Activated T-cell treated with anti-CD3 and anti-CD28 coated beads, Interleukin-2, amount 50 U/mL, for 24 hours (primary cell): ENCODE measurements at places on chromosomes 16 and 17.

GRCh38 chr16:70421014-70421413 is 17.9 kb downstream of the ST3GAL2 start:
- no peaks in the 10 kb centered on the region for H3K27me3 ChIP-seq
- H3K4me3 ChIP-seq = no peak overlapping the region
- H3K4me1 ChIP-seq = peaks cover 58% of the 10 kb centered on the region
- no peak for DNase-seq
- H3K27ac ChIP-seq = no peak overlapping the region

DNA sequence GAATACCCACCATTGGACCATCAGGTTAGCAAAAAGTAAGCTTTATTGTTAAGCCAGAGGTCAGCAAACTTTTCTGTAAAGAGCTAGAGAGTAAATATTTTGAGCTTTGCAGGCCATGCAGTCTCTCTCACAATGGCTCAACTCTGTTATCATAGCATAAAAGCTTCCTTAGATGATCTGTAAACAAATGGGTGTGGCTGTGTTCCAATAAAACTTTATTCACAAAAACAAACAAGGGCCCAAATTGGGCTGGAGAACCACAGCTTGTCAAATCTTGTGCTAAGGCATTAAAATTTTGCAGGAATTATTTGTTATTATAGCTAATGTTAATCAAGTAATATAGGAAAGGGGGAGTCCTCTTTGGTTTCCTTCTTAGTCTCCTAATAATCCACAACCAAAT is 153.6 kb downstream of the GRIN2A start:
- no peak for DNase-seq
- no peaks in the 10 kb centered on the region for H3K36me3 ChIP-seq
- no peak overlapping the region for H3K27ac ChIP-seq

DNA sequence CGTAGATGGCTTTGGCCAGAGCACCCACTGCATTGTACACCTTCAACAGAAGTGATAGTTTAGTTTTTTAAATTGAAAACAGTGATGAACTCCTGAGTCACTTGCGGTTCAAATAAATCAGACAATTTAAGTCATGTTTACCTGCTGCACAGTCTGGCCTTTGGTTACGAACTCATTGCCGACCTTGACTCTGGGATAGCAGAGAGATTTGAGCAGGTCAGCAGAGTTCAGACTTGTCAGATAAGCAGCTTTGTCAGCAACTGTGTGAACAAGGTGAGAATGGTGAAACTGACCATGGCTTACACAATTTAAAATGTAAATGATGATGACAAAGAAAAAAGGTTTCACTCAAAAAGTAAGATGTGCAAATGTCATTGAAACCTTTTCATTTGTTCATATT is 9.3 kb downstream of the MYH4 start:
- DNase-seq = no peak
- H3K27me3 ChIP-seq = peaks cover 14% of the 10 kb centered on the region
- no peak overlapping the region for H3K27ac ChIP-seq

DNA sequence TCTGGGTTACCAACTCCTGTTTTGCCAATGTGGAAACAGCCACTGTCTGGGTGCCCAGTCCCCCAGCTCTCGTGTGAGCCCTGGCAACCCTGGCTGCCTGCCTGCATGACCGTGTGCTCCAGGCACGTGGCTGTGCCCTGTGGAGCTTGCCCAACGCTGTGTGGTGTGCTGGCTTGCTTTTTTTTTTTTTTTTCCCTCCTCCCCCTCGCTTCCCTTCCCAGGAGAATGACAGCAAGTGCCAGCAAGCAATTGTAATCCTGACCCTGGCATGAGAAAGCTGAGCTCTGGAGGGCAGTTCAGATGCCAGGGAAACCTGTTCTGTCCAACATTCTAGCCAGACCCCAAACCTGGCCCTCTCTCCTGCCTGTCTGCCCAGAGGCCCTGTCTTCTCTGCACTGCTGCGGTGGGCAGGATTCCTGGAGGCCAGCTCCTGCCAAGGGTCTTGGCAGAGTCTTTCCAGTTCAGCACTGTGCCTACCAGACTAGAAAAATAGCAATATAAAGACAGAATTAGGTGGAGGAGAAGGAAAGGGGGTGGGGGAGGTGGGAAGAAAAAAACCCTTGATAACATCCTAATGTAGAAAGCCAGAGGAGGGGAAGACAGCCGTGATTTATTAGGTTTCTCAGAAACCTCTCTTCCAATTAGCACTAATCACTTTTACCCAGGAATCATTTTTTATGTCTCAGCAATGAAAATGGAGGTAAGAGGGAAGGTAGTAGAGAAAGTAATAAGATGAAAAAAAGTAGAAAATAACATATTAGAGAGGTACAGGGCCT is 9.0 kb downstream of the HLF start:
- H3K36me3 ChIP-seq = no peaks in the 10 kb centered on the region
- peaks cover 50% of the 10 kb centered on the region for H3K27me3 ChIP-seq
- no peak overlapping the region for H3K27ac ChIP-seq
- peaks cover 8% of the 10 kb centered on the region for H3K4me1 ChIP-seq
- no peak for DNase-seq

DNA sequence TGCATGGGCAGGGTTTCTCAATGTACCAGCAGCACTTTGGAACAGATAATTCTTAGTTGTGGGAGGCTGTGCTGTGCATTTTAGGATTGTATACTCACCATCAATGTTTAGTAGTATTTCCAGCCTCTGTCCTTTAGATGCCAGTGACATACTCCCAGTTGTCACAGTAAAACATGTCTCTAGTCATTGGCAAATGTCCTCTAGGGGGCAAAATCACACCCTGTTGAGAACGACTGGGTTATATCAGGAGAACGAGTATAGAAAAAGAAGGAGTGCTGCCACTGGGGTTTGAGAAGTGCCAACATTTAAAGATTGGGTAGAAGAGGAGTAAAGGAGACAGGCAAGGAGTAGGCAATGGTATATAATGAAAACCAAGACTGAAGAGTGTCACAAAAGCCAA is 37.9 kb upstream of the SMIM36 start:
- H3K27me3 ChIP-seq = peaks cover 50% of the 10 kb centered on the region
- H3K36me3 ChIP-seq = no peaks in the 10 kb centered on the region
- no peak for DNase-seq
- H3K27ac ChIP-seq = no peak overlapping the region
- H3K4me3 ChIP-seq = no peak overlapping the region
- peaks cover 20% of the 10 kb centered on the region for H3K4me1 ChIP-seq

GRCh38 chr17:62754631-62755030 is 53.5 kb downstream of the MARCHF10 start:
- H3K36me3 ChIP-seq = no peaks in the 10 kb centered on the region
- no peak for DNase-seq
- peaks cover 11% of the 10 kb centered on the region for H3K27me3 ChIP-seq
- H3K4me3 ChIP-seq = no peak overlapping the region
- no peaks in the 10 kb centered on the region for H3K4me1 ChIP-seq
- no peak overlapping the region for H3K27ac ChIP-seq

DNA sequence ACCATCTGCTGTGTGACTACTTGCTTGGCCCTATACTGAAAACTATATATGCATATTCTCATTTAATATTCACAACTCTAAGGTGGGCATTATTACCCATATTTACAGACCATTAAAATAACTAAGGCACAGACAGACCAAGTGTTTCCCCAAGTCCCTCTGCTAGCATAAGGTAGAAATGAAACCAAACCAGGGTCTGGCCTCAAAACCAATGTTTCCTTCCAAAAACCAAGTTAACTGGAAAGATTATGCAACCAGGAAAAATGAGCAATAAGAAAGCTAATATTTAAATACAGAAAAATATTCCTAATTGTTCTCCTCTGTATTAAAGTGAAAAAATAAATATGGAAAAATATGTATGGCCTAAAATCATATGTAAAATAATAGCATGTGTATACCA is 50.1 kb downstream of the XPO6 start:
- H3K27ac ChIP-seq = peak overlapping the region; percentile 51
- no peaks in the 10 kb centered on the region for H3K27me3 ChIP-seq
- H3K36me3 ChIP-seq = peaks cover 91% of the 10 kb centered on the region
- peaks cover 81% of the 10 kb centered on the region for H3K4me1 ChIP-seq
- DNase-seq = no peak

DNA sequence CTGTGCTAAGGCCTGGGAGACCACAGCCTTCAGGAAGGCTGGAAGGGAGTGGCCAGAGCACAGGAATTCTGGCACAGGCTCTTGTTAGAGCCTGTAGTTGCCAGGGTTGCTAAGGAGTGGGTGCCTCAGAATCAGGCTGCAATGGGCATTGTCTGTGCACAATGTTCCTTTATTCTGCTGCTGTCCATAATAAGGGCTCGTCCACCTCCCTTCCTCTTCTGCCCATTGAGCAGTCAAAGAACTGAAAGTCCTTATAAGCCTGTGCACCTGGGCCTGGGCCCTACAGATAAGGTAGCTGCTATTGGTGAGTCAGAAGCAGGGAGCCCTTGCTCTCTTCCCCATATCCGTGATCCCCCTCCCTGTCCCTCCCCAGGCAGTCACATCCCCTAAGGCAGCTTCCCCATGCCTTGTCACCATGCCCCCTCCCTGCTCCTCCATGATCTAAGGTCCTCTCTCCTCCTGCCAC is 5.4 kb upstream of the CNGB1 start:
- H3K36me3 ChIP-seq = no peaks in the 10 kb centered on the region
- H3K4me1 ChIP-seq = no peaks in the 10 kb centered on the region
- H3K27me3 ChIP-seq = no peaks in the 10 kb centered on the region
- no peak overlapping the region for H3K27ac ChIP-seq
- no peak for DNase-seq

GRCh38 chr16:79598063-79598347 is 2.5 kb downstream of the MAF start:
- H3K4me1 ChIP-seq = peaks cover 47% of the 10 kb centered on the region
- H3K4me3 ChIP-seq = peak overlapping the region; percentile 88
- DNase-seq = no peak
- peaks cover 60% of the 10 kb centered on the region for H3K36me3 ChIP-seq
- peak overlapping the region; percentile 92 for H3K27ac ChIP-seq

DNA sequence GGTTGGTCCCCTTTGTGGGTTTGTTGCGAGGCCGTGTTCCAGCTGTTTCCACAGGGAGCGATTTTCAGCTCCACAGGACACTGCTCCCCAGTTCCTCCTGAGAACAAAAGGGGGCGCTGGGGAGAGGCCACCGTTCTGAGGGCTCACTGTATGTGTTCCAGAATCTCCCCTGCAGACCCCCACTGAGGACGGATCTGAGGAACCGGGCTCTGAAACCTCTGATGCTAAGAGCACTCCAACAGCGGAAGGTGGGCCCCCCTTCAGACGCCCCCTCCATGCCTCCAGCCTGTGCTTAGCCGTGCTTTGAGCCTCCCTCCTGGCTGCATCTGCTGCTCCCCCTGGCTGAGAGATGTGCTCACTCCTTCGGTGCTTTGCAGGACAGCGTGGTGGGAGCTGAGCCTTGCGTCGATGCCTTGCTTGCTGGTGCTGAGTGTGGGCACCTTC is 27.3 kb upstream of the STH start:
- H3K36me3 ChIP-seq = no peaks in the 10 kb centered on the region
- peaks cover 18% of the 10 kb centered on the region for H3K27me3 ChIP-seq
- no peak overlapping the region for H3K27ac ChIP-seq
- H3K4me1 ChIP-seq = no peaks in the 10 kb centered on the region

GRCh38 chr16:69793526-69793925 is 31.4 kb downstream of the WWP2 start:
- peaks cover 40% of the 10 kb centered on the region for H3K36me3 ChIP-seq
- no peak overlapping the region for H3K4me3 ChIP-seq
- DNase-seq = no peak
- H3K4me1 ChIP-seq = peaks cover 1% of the 10 kb centered on the region
- no peak overlapping the region for H3K27ac ChIP-seq

DNA sequence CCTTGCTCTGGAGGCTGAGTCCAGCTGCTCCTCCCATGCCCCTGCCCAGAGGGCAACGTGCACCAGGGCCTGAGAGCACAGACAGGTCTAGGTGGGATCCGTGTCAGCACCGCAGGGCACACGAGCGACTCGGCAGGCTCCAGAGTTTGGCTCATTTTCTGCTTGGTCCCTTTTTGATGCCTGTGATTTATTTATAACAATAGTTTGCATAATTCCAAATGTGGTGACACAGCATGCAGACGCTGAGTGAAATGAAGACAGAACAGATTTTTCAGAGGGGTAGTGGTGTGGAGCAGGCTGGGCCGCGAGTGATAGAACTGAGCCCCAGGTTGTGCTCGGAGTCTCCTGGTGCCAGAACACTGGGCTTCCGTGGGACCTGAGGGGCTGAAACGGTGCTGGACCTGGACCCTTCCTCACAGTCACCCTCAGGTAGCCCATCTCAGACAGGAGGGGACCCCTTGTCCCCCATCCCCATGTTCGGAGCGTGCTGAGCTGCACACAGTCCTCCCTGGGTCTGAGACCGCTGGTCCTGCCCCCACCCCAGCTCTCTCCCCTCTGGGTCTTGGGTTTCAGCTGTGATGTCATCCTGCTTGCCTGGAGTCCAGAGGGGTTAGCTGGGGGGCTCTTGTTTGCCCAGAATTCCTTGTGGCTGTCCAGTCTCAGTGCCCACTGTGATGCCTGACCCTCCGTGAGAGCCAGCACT is 95.9 kb downstream of the METRNL start:
- no peak overlapping the region for H3K4me3 ChIP-seq
- no peak overlapping the region for H3K27ac ChIP-seq
- no peaks in the 10 kb centered on the region for H3K36me3 ChIP-seq
- peaks cover 5% of the 10 kb centered on the region for H3K27me3 ChIP-seq
- no peak for DNase-seq

GRCh38 chr16:89779231-89779908 is 37.1 kb downstream of the FANCA start:
- H3K4me3 ChIP-seq = no peak overlapping the region
- H3K27ac ChIP-seq = no peak overlapping the region
- no peak for DNase-seq
- H3K27me3 ChIP-seq = no peaks in the 10 kb centered on the region
- peaks cover 84% of the 10 kb centered on the region for H3K36me3 ChIP-seq
- peaks cover under 1% of the 10 kb centered on the region for H3K4me1 ChIP-seq

- H3K27ac ChIP-seq = peak overlapping the region; percentile 63
- DNase-seq = no peak
- no peaks in the 10 kb centered on the region for H3K27me3 ChIP-seq
- peaks cover 50% of the 10 kb centered on the region for H3K4me1 ChIP-seq
Observed at GRCh38 chr17:78340183-78340955, 19.5 kb downstream of the SOCS3 start.

GRCh38 chr16:2532494-2533141 is 1.4 kb upstream of the CEMP1 start:
- H3K4me1 ChIP-seq = peaks cover 30% of the 10 kb centered on the region
- H3K4me3 ChIP-seq = peak overlapping the region; percentile 80
- H3K27me3 ChIP-seq = no peaks in the 10 kb centered on the region
- peak overlapping the region; percentile 94 for H3K27ac ChIP-seq

DNA sequence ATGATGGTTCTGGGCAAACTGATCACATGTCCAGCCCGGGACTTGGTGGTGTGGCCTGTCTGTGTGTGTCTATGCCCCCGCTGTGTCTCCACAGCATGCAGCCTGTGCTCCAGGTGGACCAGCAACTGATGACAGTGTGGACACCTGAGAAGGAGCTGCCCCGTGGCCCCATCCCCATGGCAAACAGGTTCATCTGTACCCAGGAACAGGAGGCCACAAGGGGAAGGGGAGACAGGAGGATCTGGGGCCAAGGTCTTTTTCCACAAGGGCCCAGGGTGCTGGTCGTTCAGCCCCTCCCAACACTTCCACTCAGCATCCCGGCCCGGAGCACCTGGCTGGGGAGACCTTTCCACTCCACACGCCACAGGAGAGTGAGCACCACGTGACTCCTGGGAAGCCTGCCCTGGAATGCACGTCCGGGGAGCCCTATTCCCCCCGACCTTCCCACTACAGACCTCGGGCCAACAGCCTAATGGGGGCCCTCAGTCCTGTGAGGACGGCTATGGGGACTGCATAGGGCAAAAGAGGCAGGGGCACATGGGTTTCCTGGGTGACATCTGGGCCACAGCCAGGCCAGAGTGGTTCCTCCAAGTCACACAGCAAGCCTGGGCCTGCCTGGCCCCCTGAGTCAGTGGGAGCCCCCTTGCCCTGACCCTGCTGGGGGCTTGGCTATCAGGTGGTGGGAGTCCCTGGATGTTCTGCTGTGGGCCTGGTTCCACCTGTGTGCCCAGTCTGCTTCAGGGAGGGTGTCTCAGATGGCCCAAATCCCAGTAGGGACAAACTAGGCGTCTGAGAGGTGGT is 20.8 kb upstream of the NXPH3 start:
- H3K4me1 ChIP-seq = peaks cover 7% of the 10 kb centered on the region
- DNase-seq = no peak
- peaks cover 4% of the 10 kb centered on the region for H3K27me3 ChIP-seq
- no peak overlapping the region for H3K27ac ChIP-seq
